ENCODE measurements at places on chromosomes 3 and 15.
A peak's percentile ranks its signal among the peaks of the same experiment; 100 is the strongest.

GRCh38 chr3:19248143-19248542, 99.8 kb downstream of the KCNH8 start:
- DNase-seq, result no peak

GRCh38 chr15:89363133-89363532, 28.5 kb upstream of the POLG start:
- DNase-seq, result no peak

- no peak for DNase-seq
These were observed 2.8 kb upstream of the RTP2 start for GRCh38 chr3:187705164-187705563.

DNA sequence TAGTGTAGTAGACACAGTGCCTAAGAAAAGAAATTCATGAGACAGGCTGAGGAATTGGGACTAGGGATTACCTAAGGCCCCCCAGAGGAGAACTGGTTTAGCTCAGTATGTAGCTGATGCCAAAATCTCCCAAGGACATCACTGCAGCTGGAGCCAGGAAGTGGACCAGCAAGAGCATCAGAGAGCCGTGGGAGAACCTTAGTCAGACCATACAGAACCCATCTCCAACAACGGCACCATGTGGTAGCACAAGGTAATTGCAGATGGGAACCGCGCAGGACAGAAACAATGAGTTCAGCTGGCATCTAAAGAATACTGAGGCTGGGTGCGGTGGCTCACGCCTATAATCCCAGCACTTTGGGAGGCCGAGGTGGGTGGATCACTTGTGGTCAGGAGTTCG, 81.7 kb downstream of the WNT5A start:
- DNase-seq, result no peak

- DNase-seq, result peak; percentile 78
These were observed 29.6 kb downstream of the PSTPIP1 start for GRCh38 chr15:77024273-77025082.

DNA sequence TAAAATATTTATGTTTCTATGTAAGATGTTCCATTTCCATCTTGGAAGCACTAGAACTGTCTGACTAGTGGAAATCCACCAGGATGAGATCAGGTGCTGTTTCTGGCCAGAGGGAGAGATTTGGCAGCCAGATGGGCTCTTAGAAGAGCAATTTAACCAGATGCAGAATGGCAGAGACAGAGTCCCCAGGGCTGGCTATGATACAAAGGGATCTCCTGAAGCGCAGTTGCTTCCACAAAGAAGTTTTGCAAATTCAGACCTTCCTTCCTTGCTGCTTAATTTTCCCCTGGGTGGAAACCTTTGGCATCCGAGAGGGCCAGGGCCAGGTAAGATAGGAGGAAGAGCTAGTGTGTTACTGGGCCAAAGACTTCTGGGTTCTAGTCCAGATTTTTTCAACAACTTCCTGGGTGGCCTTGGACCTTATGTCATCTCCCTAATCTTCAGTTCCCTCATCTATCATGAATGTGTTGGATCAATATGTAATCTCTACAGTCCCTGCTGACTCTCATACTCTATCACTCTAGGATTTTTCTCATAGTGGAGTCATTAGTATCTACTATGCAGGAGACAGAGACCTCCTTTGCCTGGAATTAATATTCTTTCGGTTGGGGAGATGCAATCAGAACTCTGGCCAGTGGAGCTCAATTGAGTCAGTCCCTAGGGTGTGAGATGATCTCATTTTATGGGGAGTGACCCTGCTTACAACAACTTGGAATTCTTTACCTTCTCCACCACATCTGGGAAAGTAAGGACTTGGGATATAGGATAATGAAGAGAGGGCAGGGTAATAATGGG, 41.1 kb upstream of the NDUFB4 start:
- DNase-seq, result no peak

DNA sequence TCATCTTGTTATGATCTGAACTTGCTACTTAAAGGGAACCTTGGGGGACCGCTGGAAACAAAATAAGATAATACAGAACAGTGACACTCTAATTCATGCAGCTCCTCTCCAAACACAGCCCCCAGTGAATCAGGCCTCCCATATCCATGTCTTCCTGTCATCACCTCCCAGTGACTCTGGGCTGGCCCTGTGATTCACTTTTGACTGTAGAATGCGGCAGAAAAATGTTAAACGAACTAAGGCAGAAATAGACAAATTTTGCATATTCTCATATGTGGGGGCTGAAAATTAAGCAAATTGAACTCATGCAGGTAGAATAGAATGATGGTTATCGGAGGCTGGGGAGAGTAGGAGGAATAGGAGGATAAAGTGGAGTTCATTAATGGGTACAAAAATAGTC, 20.2 kb upstream of the GADL1 start:
- DNase-seq, result no peak

DNA sequence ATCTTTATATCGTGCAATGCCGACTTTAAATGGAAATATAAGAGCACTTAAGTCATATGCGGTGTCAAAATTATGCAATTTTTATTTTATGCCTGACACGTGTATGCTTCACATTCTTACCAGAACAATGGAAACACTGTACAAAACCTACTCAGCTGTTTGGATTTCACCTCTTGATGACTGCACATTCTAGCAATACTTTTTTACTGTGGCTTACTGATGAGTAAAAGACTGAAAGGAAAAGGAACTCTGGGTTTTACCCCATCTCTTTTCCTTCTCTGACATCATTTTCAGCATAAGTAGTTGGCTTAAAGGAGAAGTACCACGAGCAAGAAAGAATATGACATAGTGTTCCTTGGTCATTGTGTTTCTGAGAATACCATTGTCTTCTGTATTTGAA, 142.8 kb downstream of the POLR2M start:
- DNase-seq, result no peak

DNA sequence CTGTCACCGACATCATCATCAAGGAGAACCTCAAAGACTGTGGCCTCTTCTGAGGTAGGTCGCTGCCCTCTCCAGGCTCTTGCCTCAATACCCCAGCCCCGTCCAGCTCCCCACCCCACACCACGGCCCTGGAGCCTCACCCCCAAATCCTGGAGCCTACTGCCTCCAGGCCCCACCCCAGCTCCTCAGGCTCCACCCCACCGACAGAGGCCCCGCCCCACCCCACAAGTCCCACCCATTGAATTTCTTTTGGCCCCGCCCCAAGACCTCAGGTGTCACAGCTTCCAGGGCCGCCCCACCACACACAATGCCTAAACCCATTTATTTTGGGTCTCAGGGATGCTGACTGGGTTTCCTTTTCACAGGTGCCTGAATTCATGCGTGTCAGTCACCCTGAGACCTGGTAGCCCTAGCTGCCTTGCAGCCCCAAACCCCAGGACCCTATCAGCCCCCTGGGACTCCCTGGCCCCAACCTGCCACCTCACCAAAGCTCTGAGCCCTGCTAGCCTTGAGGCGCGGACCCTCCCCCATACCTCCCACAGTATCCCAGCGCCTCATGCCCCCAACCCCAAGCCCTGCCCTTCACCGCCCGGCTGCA, 3.6 kb downstream of the GNAT1 start:
- DNase-seq, result peak; percentile 57

- DNase-seq, result no peak
These were observed 86.8 kb downstream of the BDH1 start for GRCh38 chr3:197468866-197469382.

GRCh38 chr15:63870487-63871209, 36.9 kb upstream of the HERC1 start:
- DNase-seq, result peak; percentile 70

DNA sequence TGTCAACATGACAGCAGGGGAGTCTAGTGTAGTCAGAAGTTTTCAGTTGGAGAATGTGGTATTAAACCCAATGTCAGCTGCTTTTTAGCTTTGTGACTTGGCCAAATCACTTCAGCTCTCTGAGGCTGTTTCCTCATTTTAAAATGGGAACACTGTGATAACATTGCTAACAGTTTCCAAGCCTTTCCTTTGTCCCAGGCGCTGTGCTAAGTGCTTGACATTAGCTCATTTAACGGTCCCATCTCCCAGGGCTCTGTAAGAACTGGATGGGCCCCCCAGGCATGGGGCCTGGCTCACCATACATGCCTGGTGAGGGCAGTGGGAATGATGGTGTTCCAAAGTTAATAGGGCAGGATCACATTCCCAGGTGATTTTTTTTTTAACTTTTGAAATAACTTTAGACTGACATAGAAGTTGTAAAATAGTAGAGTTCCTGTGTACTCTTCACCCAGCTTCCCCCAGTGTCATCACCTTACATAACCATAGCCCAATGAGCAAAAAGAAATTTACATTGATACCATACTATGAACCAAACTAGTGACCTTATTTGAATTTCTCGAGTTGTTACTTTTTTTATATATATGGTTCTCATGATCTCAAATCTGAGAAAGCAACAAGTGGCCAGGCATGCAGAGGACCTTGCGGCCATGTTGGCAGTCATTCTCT, 7.7 kb downstream of the RASL12 start:
- no peak for DNase-seq

DNA sequence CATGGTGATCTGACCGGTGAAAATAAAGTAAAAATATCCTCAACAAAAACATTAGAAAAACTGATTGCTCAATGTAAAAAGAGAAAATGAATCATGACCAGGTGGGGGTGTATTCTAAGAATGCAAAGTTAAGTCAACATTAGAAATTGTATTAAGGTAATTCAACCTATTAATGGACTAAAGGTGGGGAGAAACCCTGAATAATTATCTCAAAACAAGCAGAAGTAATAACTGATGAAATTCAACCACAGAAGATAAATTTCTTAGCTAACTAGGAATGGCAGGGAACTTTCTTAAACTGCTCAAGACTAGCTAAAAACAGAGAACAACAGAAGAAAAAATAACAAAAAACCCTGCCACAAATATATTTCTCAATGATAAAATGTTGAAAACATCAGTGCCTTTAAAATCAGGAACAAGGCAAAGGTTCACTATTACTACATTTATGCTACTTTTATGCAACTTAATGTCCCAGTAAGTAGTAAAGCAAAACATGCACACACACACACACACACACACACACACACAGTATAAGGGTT, 204.4 kb upstream of the THBS1 start:
- peak; percentile 46 for DNase-seq

DNA sequence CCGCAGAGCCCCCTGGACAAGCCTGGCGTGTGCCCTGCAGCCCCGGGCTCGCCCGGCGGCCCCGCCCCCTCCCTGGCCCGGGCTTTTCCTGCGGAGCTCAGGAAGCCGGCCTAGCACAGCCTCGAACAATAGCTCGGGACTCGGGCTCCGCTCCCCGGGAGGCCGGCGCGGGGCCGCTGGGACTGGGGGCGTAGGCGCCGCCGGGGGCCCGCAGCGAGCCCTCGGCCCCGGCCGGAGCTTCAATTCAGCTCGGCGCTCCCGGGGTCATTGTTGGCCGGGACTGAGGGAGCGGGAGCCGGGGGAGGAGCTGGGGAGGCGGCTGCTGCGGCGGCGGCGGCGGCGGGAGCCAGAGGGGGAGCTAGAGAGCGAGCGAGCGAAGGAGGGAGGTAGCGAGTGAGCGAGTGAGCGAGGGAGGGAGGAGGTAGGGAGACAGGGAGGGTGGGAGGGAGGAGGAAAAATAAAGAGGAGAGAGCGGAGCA, 41.0 kb upstream of the ROPN1 start:
- peak; percentile 85 for DNase-seq

DNA sequence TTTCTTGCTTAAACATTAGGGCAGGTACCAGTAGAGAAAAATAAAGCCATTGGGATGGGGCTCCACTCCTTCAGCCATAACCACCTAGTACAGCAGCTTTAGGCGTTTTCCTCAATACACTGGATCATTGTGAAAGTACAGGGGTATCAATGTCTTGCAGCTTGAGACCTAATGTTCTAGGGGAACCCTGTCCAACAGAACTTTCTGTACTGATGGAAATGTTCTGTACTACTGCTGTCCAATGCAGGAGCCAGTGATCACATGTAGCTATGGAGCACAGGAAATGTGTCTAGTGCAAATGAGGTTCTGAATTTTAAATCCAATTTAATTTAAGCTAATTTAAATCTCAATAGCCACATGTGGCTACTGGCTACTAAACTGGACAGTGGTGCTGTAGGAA, 93.9 kb downstream of the NEDD4 start:
- DNase-seq, result no peak

- DNase-seq, result no peak
These were observed 386.0 kb upstream of the RARB start for GRCh38 chr3:25041871-25042584.

DNA sequence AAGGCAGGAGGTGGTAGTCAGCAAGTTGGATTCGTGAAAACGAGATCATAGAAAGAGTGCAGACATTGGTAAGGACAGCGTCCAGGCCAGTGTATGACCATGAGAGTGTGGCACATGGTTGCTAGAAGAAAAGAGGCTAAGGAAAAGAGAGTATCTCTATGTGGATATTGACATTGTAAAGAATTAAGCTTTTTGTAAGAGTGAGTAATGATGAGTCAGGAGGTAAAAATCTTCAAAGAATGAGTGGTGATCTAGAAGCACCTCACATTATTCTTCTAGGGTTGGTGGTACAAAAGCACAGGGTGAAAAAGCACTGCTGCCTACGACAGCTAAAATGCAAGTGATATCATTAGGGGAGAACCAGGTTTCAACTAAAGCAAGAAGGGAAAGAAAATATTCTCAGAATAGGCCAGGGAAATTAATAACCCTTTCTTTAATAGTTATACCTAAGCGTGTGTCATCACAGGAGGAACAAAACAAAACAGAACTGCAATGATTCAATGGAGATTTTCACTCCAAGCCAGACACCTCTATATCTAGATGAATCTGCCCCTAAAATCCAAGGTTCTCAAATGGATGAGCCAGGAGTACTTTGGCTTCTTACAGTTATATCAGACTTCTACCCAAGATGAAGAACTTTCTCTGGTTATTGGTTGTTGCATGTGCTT, 884.7 kb downstream of the NAALADL2 start:
- DNase-seq, result peak; percentile 62
